ENCODE measurements at places on chromosomes 1 and 21.

DNA sequence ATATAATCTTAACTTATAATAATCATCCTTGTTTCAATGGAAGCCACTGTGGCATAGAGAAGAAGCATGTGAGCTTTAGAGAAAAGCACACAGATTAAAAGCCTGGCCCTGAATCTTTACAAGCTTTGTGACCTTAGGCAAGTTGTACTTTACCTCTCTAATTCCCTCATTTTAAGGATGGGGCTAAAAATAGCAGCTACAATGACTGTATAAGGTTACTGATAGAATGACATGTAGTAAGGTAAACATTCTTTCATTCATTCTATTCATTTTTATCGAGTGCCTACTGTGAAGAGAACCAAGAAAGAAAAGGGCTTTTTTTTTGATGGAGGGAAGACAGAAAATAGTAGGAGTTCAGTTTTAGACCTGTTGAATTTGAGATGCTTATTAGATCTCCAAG lies 25.6 kb downstream of the CDKN2C start:
- DNase-seq: no peak

GRCh38 chr1:199292896-199293295 lies 654.1 kb downstream of the PTPRC start:
- DNase-seq: no peak

DNA sequence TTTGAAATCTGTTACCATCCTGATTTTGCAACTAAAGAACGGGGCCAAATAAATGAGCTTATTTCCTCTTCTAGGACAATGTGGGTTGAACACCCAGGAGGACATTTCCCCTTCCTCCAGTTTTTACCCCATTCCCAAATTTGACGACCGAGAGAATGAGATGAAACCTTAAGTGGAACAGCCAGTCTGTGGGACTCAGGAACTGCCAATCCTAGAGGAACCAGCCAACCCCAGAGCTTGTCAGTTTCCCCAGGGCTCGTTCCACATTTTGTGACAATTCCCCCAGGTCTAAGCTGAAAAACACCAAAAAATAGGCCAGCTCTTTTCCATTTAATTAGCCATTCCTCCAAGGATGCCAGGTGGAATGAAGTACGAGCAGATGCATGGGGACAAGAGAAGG lies 21.3 kb upstream of the MAPKAPK2 start:
- no peak for DNase-seq

DNA sequence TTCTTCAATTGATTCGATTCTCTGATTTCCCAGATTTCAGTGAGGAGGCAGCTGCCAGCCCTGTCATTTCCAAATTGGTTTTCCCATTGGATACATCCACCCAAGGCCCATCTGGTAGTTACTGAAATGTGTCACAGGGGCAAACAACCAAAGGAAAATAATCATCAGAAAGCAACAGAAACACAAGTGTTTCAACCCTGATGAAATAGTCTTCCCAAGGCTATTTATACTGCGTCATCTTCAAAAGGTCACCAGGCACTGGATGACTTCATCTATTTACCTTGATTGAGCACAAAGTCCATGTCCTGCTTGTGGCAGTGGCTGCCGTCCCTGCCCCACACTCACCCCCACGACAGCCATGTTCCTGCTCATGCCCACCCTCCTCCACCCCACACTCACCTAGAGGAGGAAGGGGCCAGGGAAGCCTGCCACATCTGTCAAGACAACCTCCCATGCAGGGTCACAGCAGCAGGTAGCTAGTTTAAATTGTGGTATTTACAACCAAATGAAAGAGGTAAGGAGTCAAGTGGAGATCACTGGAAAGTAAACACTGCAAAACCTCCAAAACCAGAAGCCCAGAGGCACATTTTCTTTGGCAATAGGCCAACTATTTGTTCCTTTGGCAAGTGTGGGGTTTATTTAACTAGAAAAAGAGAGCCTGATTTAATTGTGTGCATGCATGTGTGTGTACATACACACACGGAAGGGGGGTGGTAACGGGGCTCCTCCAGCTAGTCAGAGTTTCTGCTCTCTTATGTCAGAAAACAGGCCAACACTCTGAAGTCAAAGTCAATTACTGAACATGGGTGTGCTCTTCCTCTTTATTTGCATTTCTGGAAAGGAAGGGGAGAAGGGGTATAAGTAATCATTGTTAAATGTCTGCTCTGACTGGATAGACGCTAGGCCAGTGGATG lies 49.5 kb upstream of the RAB4A start:
- DNase-seq: no peak

DNA sequence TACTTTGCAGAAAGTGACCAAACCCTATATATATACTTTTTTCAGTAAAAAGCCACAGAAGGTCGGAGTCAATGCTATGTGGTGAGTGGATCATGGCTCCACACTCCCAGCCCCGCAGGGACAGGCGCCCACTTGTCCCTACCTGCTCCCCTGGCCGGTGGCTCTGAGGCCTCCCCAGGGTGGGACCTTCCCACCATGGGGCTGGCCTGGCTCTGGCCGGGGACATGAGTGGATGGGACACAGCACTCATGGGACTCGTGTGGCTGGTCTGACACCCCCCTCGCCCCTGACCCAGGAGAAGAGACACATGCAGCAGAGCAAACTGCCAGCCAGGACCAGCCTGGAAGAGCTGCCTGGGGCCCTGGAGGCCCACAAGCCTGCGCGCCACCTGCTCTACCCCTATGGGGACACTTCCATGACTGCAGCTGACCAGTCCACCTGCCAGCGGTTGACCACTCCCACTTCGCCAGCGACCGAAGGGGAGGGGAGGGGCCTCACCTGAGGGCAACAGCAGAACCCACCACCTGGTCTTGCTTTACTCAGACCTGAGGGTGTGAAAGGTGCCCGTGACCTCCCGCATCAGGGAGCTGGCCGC lies 2.2 kb downstream of the SPATC1L start:
- DNase-seq: no peak

- no peak for DNase-seq
These were observed 51.5 kb upstream of the CYP2J2 start for GRCh38 chr1:59978026-59978425.

DNA sequence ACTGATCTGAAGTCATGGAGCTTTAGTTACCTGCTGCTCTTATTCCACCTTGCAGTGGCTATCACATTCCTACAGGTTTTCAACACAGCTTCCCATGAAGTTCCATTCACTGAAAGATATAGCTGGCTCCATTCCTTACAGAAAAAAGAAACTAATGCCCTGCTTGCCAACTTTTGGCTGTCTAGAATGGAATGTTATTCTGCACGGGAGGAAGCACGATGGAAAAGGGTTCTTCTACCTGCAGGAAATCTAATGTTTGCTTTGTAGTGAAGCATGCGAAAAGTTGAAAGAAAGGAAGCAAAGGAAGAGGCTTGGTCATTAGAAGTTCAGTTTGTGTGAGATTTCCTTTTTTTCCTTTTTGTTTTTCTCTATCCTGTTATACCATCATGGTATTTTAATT lies 32.6 kb downstream of the GIPC2 start:
- no peak for DNase-seq

DNA sequence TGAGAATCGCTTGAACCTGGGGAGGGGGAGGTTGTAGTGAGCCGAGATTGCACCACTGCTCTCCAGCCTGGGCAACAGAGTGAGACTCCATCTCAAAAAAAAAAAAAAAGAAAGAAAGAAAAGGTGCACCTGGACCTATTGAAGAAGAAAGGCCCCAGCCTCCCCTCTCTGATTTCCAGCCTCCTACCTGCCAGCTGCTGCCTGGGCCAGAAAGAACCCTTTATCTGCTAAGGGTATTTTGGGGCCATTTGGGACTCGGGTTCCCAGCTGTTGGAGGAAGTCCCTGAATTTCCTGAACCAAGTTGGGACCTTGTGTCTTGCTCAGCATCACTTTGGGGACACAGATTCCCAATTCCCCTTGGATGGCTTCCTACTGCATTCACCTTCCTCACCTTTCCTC lies 3.9 kb upstream of the TNFRSF8 start:
- no peak for DNase-seq

- no peak for DNase-seq
These were observed 763.3 kb upstream of the BRINP3 start for GRCh38 chr1:191240925-191241324.

DNA sequence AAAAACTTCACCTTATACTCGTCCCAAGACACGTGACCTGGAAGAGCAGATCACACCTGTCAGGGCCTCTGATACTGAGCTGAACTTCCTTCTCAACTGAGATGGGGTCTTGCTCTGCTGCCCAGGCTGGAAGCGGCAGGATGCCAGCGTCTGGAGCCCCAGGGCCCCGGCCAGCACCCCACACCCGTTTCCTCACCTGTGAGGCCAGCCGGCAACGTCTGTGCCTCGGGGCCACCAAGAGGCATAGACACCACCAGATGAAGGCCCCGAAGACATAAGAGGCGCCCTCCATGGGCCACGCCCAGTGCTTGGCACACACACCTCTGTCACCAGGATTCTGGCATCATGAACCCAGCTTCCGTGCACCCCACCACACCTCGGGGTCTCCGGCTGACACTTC lies 8.5 kb downstream of the SDF4 start:
- no peak for DNase-seq

GRCh38 chr1:40951943-40952743 lies 27.4 kb upstream of the CTPS1 start:
- peak; percentile 8 for DNase-seq

GRCh38 chr1:197688233-197688632 lies 87.0 kb downstream of the DENND1B start:
- DNase-seq: no peak

DNA sequence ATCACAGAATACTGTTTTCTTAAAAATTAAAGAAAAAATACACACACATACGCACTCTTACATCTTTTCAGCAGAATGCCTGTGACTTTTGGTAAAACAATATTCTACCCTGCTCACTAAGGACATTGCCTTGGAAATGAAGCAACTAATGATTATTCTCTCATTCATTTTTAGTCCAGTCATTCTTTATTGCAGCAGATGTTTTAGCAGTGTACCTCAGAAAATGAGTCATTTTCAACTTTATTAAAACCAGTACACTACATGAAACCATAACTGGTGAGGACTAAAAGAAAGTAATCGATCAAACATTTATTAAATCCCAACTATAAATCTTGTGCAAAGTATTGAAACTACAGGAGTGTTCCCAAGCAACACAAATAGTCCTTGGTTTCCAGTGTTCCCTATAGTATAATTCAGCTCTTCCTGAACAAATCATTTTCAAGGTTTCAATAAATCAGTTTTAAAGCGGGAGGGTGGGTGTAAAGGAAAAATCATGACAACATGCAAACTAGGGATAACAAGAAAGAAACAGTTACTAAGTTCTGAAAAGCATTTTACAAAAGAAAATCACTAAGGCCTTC lies 114.2 kb downstream of the ADGRL4 start:
- no peak for DNase-seq

- no peak for DNase-seq
These were observed 121.4 kb downstream of the PRDM16 start for GRCh38 chr1:3190256-3191041.

DNA sequence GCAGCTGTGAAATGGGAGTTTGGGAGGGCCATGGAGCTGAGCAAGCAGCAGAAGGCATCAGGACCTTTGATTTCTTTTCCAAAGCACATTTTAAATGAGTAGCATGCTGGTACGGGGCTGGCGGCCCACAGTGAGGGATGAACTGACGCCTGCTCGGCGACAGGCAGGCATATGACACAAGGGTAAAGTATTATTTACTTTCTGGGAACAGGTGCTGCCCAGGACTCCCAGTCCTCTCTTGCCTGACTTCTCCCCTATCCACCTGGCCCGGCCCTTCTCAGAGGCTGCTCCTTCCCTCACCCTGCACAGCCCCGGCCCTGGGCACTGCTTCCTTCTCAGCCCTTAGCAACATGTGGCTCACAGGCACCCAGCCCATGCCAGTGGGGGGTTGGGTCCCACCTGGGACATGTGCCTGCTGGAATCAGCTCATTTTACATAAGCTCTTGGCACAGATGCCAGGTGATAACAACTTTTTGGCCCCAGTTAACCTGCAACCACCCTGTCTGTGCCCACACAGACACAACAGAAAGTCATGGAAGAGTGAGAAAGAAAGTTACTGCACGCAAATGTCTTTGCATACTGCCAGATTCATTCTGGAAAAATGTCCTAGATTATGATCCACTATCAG lies 112.3 kb upstream of the GADD45A start:
- no peak for DNase-seq

GRCh38 chr1:221488550-221488949 lies 253.3 kb downstream of the DUSP10 start:
- DNase-seq: no peak

DNA sequence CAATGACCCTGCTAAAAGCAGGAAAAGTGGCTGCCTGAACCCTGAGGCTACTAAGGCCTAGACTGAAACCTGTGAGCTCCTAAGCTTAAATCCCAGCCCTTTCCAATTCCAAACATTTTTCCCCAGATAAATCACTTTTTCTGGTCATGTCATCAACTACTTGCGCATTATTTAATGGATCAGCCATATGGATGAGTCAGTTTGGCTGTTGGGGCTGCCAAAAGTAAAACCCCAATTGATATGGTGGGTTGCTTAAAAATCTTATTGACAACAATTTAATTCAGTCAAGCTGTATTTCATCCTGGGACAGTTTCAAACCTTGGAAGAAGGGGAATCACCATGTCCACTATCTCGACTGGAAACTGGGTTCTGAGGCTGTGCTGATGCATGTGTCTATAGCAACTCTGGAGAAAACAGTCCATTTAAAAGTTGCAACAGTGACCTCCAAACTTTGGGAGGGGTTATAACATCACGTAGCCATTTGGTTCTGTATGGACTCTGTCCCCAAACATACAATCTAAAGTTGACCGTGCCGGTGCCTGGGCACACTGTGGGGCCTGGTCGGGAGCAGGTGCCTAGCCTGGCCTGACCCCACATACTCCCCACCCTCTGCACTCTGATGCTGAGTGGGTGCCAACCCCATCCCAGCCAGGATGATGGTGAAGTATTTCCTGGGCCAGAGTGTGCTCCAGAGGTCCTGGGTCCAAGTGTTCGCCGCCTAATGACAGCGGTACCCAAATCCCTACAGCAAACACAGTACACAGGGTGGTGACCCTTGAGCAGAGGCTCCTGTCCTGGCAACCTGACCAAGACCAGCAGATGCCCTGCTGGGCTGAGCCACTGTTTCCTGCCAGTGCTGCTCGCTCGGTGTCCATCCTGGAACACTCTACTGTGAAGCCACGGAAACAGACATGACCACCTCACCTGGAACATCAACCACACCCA lies 46.5 kb upstream of the LRRC52 start:
- no peak for DNase-seq

DNA sequence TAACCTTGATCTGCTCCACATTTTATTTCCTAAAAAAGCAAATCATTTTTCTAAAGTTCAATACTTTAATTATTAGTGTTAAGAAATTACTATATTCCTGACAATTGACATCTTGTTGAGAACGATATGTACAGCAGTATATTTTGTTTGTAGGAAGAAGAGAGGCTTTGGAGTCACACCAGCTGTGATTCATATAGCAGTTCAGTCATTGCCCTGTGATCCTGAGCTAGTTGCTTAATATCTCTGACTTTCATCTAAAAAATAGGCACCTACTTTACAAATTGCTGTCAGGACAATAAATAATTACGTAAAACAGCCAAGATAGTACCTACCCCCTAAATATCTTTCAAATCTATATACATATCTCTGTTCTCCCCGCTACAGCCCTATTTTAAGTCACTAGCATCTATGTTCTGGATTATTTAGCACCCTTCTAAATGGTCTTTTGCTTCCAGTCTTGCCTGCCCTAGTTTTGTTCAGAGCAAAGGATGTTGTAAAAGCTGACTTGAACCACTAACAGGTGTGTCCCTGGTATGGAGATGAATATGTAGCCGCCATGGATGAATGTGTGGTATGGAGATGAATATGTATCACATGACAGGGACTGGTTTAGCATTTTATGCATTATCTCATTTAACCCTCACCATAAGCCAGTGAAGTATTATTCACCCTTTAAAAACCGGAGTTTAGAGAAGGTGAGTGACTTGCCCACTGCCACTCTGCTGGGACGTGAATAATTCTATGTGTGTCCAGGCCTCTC lies 42.2 kb downstream of the RNF220 start:
- DNase-seq: no peak

GRCh38 chr1:100076319-100076718 lies 56.4 kb downstream of the SASS6 start:
- no peak for DNase-seq
